ENCODE measurements at places on chromosomes 1 and 21. TPM values are rescaled to one million over a fixed set of nuclear protein-coding genes. Genes with fewer than 3 reads are reported as not detected.

GRCh38 chr1:28306301-28306949, 22.4 kb upstream of the MED18 start:
- peaks cover 5% of the 10 kb centered on the region for H3K4me1 ChIP-seq
- H3K36me3 ChIP-seq: no peaks in the 10 kb centered on the region
- no peak overlapping the region for H3K4me3 ChIP-seq
- DNase-seq: no peak
- peak overlapping the region; percentile 69 for H3K27ac ChIP-seq
- H3K27me3 ChIP-seq: peaks cover 17% of the 10 kb centered on the region

- no peak for DNase-seq
- H3K27me3 ChIP-seq: peaks cover 5% of the 10 kb centered on the region
- H3K4me1 ChIP-seq: no peaks in the 10 kb centered on the region
These were observed 128.6 kb downstream of the LRIG2 start for GRCh38 chr1:113201560-113201959.

GRCh38 chr1:234473118-234473517, 5.9 kb downstream of the TARBP1 start:
- peak overlapping the region; percentile 36 for H3K4me3 ChIP-seq
- peaks cover 15% of the 10 kb centered on the region for H3K36me3 ChIP-seq
- peak overlapping the region; percentile 57 for H3K27ac ChIP-seq
- H3K27me3 ChIP-seq: no peaks in the 10 kb centered on the region
- DNase-seq: no peak

- H3K36me3 ChIP-seq: peaks cover 18% of the 10 kb centered on the region
- H3K27ac ChIP-seq: no peak overlapping the region
- no peak overlapping the region for H3K4me3 ChIP-seq
These were observed 21.3 kb downstream of the GPSM2 start for GRCh38 chr1:108897865-108898720.

DNA sequence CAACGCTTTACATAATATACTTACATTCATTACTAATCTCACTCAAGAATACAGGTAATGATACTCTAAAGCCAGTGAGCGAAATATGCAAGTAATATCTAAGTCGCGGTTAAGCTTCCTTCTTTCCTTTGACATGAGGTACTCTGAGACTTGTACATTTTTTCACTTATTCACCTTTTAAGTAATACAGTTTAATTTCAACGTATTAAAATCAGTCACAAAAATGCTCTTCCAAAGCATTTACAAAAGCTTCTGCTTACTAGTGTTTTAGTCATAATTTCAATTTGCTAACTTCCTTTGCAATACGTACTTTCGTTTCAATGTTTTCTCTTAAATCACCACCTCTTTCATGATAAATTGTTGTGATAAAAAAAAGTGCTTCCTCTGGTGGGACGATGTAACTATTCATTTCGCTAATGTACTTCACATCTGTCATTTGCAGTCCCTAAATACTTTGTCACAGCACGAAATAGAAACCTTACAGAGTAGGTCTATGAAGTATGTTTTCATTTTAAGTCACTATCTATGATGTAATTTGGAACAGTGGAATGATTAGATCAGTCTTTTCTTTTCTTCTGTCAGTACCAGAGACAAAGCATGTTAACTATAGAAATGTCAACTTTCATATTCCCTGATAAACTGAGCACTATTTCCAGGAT, 34.0 kb upstream of the ADGRL4 start:
- peaks cover 10% of the 10 kb centered on the region for H3K27me3 ChIP-seq
- H3K27ac ChIP-seq: peak overlapping the region; percentile 85
- peaks cover 2% of the 10 kb centered on the region for H3K36me3 ChIP-seq
- H3K4me1 ChIP-seq: peaks cover 12% of the 10 kb centered on the region

- H3K36me3 ChIP-seq: no peaks in the 10 kb centered on the region
- H3K4me3 ChIP-seq: no peak overlapping the region
- H3K27me3 ChIP-seq: peaks cover 2% of the 10 kb centered on the region
- no peak for DNase-seq
- H3K4me1 ChIP-seq: no peaks in the 10 kb centered on the region
These were observed 511.4 kb downstream of the AJAP1 start for GRCh38 chr1:5165762-5166161.

AMIGO1 gene
- 8.2 TPM for total RNA-seq

PCP4L1 gene
- 1.1 TPM for total RNA-seq

SLC44A5 gene
- total RNA-seq: 0.89 TPM

Measured in activated naive CD8-positive, alpha-beta T cell treated with anti-CD3 and anti-CD28 coated beads, Interleukin-2, amount 10 ng/mL, durations not matched to agents 7 days and 5 days (primary cell).